ENCODE measurements at places on chromosomes 5 and 9.
A peak's percentile ranks its signal among the peaks of the same experiment; 100 is the strongest.

- DNase-seq = no peak
Measured at GRCh38 chr5:77449981-77450380, 42.1 kb downstream of the WDR41 start.

DNA sequence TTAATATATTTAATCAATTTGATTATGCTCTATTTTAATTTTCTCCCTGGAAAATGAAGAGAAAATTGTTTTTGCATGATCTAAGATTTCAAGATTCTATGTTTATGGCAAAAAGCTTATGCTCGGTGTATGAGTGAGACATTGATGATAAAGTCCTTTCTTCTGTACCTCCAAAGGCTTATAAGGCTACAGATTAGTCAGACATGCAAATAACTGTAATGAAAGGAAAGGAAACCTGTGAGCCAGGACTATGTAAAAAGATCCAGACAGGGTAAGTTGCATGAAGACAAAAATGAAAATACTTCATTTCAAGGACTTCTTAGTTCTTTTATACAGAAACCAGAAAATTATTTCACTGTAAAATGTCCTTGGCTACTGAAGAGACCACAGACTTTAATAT lies 52.2 kb upstream of the EDIL3 start:
- no peak for DNase-seq

- DNase-seq = no peak
Measured at GRCh38 chr9:72675586-72675985, 154.2 kb downstream of the TMC1 start.

GRCh38 chr9:83304686-83305085 lies 233.5 kb downstream of the FRMD3 start:
- DNase-seq = no peak

DNA sequence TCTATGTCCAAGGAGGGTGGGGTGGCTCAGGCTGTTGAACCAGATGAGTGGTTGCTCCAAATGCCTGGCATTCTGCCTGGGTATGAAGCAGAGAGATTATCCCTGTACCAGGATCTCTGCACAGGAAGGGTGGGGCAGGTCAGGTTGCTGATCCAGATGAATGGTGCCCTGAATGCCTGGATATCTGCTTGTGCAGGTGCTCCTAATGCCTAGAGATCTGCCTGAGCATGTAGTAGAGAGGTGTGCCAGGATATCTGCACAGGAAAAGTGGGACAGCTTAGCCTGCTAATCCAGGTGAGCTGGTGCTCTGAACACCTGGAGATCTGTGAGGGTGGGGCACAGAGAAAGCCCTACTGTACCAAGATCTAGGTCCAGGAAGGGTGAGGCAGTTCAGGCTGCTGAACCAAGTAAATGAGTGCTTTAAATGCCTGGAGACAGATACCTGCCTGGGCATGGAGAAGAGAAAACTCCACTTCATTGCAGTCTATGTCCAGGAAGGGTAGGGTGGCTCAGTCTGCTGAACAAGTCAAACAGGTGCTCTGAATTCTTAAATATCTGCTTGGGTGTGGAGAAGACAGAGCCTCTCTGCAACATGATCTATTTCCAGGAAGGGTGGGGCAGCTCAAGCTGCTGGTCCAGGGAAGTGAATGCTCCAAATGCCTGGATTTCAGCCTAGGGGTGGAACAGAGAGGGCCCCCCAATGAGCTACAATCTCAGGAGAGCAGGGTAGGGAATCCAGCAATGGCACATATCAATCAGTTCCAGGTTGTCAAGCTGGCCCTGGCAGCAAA lies 189.4 kb upstream of the DMRTA1 start:
- DNase-seq = no peak

DNA sequence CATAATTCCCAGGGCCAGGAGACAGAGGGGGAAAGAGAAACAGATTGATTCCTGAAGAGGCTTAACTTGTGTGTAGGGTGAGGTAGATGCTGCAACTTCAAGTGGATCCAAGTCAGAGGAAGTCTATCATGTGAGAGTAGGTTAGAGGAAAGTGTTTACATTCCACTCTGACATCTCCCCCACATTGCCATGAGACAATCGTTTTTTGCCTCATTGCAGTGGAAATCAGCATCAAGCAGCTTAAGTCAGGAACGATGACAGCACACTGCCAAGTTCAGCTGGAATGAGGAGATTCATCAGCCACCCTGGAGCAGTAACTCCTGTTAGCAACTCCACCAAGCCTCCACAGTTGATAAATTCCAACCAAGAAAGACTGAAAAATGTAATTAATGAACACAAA lies 689.7 kb upstream of the MEF2C start:
- DNase-seq = no peak

- no peak for DNase-seq
Measured at GRCh38 chr5:83711982-83712601, 8.6 kb downstream of the HAPLN1 start.

GRCh38 chr9:2657427-2657826 lies 35.8 kb downstream of the VLDLR start:
- DNase-seq = no peak

DNA sequence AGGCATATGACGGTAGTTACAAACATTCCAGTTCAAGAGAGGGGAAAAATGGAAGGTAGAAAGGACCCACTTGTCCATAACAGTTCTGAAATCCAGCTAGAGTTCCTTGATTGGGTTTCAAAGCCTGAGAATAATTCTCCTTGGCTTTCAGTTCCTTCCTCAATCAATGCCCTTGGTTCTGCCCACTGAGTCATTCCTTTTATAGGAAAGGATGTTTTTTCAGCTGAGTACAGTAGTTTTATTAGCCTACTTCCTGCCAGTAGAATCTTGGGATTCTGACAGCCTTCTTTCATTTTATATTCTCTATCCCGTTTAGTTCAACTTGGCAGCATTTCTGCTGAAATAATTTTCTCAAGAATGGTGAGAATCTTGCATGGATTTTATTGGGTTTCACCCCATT lies 386.9 kb upstream of the SMC2 start:
- no peak for DNase-seq

GRCh38 chr9:69122082-69122548 lies 52.0 kb upstream of the TJP2 start:
- peak; percentile 20 for DNase-seq
